GM12892 (cell line): ENCODE measurements at places on chromosomes 3 and 15.

GRCh38 chr15:66076591-66077319 lies 176.8 kb downstream of the MEGF11 start:
- no peak for DNase-seq

DNA sequence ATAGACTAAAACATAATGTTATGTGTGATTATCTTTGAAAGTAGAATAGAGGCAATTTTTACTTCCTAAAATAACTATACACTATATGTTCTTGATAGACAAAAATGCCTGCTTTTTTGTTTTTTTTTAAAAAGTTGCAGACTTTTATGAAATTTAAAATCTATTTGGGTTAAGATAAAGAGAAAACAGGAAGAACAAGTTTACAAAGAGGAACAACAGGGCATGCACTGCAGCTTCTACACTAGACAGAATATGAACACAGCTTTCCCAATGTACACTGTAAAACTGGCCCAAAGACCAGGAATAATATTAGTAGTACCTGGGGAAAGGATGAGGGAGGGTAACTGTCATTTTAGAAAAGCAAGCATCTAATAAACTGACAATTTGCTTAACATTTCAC lies 53.7 kb downstream of the NR1I2 start:
- DNase-seq: no peak

- DNase-seq: no peak
Measured at GRCh38 chr3:24451461-24452099, 43.1 kb downstream of the THRB start.

DNA sequence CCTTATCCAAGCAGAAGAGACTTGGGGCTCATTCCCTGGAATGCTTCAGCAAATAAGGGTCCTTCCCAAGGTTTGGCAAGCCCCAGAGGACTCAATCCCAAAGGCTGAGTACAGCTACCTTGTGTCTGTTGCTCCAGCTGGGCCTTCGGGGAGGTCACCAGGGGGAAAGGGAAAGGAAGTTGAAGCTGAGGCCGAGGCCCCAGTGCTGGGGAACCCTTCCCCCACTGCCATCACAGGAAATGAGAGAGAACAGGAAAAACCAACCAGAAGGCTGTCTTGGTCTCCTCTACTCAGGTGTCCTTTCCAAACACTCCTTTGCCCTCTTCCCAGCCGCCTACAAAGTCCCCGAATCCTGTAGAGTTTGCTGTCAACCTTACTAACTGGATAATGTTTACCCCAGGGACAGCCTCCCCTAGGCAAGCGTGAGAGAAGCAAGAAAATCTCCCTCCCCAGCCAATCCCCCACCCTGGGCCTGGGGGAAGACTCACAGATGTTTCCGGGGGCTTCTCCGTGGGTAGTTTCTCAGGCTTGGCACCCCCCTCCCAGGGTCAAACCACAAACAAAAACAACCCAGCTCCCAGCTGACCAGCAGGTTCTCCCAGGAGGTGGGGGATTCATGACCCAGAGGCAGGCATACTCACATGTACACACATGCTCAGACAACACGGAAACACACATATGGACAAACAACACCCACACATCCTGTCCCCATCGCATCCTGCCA lies 5.5 kb downstream of the CSRNP1 start:
- DNase-seq: no peak

DNA sequence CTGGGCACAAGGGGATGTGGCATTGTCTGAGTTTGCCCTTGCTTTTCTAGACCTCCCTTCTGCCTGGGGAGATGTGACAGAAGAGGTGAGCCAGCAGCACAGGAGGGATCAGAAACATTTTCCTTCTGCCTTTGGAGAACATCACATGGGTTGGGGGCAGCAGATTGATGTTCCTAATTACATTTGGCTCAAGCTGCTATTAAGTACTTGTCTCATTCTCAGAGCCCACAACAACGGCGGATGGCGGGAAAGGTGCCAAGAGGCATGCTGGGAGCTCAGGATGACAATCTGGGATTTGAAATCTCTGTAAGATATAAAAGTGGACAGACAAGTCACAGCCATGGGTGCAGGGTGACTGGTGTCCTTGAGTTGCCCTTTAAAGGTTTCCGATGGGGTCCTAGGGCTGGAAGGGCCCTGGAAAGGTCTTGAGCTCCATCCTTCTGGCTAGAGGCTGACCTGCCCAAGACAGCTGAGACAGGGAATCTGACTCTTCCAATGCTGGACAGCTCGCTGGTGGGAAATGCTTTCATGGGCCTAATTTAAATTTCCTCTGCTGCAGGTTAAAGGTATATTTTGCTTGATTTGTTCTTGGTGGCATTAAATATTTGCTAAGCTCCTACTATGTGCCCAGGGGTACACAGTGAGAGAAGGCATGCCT lies 2.4 kb upstream of the CORO2B start:
- no peak for DNase-seq

- DNase-seq: no peak
Measured at GRCh38 chr15:83764201-83764838, 110.4 kb downstream of the ADAMTSL3 start.

- DNase-seq: no peak
Measured at GRCh38 chr15:69554279-69554961, 101.8 kb downstream of the RPLP1 start.

DNA sequence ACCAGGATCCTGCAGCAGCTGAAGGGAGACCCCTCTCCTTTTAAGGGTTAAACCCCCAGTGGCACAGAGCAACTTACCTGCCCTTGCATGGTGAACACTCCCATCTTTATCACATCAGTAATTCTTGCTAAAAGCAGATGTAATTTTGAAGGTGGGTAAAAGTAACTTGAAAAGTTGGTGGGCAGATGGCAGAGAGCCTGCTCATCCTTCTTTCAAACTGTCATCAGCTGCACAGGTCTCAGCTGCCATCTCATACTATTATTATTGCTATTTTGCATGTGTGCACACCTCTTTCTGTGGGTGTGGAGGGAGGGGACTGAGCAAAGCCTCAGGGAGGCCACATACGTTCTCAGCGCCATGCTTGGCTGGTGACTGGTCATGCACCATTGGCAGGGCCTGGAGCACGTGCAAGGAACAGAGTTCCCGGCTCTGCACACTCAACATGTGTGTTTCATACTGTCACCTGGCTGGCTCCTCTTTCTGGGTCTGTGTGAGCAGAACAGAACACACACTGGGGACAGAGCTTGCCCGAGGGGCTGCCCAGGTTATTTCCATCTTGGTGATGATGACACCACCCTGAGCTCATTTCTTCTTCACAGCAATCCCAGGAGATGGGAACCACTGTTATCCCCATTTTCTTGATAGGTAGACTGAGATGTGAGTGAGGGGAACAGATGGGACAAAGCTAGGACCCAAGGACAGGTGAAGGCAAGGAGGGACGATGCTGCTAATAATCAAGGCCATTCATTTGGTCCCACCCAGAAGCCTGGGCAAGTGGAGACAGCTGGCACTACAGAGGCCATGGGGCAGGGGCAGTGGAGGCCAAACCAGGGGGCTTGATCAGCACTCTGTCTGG lies 95.8 kb upstream of the KLF13 start:
- peak; percentile 59 for DNase-seq

GRCh38 chr3:107523289-107523538 lies 452 bp downstream of the BBX start:
- DNase-seq: no peak

DNA sequence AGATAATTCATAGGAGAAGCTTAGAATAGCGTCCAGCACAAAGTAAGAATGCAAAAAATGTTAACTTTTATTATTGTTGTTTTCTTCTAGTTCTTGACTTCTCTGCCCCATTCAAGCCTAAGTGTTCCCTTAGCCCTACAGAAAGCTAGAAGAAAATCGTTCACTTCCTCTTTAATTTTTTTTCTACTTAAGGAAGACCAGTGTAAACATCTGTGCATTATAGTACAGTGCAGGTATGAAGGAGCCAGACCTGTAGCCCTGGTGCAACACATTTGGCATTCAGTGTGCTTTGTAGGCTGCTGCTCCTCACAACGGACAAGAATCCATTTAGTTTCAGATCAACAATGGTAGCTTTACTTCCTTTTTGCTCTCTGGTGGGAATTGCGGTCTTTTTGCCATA lies 127.8 kb upstream of the SLC7A14 start:
- no peak for DNase-seq

GRCh38 chr15:57033715-57034439 lies 115.4 kb downstream of the TCF12 start:
- no peak for DNase-seq

DNA sequence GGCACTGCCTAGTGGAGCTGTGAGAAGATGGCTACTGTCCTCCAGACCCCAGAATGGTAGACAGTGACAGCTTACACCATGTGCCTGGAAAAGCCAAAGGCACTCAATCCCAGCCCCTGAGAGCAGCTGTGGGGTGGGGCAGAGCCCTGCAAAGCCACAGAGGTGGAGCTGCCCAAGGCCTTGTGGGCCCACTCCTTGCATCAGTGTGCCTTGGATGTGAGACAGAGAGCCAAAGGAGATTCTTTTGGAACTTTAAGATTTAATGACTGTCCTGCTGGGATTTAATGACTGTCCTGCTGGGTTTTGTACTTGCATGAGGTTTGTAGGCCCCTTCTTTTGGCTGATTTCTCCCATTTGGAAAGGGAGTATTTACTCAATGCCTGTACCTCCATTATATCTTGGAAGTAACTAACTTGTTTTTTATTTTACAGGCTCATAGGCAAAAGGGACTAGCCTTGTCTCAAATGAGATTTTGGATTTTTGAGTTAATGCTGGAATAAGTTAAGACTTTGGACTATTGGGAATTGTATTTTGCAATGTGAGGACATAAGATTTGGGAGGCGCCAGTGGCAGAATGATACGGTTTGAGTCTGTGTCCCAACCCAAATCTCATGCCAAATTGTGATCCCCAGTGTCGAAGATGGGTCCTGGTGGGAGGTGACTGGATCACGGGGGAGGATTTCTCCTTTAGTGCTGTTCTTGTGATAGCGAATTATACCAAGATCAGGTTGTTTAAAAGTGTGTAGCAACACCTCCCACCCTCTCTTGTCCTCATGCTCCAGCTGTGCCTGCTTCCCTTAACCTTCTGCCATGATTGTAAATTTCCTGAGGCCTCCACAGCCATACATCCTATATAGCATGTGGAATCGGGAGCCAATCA lies 80.4 kb downstream of the MYO5A start:
- DNase-seq: no peak

- no peak for DNase-seq
Measured at GRCh38 chr3:5110337-5110736, 11.8 kb upstream of the ARL8B start.

- DNase-seq: no peak
Measured at GRCh38 chr3:177055605-177056571, 141.4 kb downstream of the TBL1XR1 start.

GRCh38 chr15:55993804-55994560 lies 570 bp upstream of the NEDD4 start:
- DNase-seq: peak; percentile 9

DNA sequence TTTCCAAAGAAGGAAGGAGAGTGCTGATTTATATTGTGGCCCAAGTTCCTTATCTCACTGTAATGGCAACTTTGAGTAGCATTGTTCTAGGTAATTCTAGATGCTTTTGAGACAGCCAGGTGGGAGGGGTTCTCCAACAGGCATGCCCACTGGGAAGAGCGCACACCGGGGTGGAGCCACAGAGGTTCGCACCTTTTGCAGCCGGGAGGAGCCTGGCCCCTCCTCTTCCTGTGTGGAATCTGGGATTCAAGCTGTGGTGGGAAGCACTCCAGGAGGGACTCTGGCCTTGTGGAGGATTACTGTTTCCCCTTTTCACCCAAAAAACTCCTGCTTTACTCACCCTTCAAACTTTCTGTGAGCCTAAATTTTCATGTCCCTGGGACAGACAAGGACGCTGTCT lies 53.1 kb downstream of the CFAP20DC start:
- no peak for DNase-seq

- DNase-seq: no peak
Measured at GRCh38 chr3:27723001-27723445, 900 bp upstream of the EOMES start.

DNA sequence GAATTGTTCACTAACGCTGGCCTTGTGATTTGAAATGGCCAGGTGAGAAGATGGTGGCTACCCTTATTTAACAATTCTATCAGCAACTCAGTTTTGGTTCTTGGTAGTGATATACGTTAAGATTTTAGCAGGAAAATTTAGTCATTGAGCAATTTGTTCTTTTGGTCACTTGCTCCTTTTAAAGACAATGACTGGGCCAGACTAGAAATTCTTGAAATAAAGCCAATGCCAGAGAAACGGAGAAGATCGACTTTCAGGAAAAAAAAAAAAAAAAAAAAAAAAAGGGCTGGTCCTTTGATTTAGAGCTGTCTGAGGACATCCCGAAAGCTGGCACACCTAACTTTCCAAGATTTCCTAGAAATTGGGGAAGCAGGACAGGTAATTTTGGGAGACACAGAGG lies 178.5 kb downstream of the FNDC3B start:
- DNase-seq: no peak

GRCh38 chr3:15637131-15637951 lies 35.8 kb downstream of the BTD start:
- DNase-seq: no peak

GRCh38 chr3:148343416-148343815 lies 354.3 kb upstream of the AGTR1 start:
- DNase-seq: no peak

DNA sequence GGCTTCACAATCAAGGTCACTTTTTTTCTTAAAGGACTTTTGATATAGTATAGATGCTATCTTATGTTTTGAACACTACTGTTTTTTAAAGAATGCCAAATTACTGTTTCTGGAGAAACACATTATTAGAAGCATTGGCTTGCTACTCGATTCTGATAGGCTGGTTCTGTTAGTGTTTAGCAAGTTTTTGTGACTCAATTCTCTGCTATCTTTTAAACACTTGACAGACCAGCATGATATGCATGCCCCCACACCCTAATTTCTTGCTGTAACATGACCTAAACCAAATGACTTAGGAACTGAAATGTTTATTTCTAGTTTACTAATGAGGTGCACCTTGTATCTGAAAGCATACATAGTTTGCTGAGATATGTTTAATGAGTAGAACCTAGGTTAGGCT lies 5.5 kb upstream of the IL20RB start:
- DNase-seq: no peak

- DNase-seq: no peak
Measured at GRCh38 chr3:148852271-148852992, 12.7 kb upstream of the CPA3 start.

GRCh38 chr15:28219116-28219515 lies 102.9 kb downstream of the HERC2 start:
- DNase-seq: no peak

- DNase-seq: no peak
Measured at GRCh38 chr15:39330061-39330460, 250.8 kb upstream of the THBS1 start.

DNA sequence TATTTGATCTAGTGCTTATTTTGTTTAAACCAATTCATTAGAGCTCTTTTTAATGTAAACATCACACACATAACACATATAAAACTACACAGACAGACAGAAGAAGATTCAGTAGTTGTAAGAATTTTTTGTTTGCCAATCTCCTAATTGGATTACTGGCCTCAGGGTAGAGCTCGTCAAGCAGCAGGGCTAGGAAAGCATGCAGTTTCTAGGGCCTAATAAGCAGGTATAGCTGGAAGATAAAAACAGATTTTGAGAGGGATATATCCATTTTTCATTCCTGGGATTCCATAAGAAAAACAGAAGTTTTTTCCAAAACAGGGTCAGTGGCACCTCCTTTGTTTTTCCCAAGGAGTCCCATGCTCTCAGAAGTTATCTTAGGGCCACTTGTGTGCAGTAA lies 265.2 kb upstream of the SGO1 start:
- no peak for DNase-seq

- DNase-seq: no peak
Measured at GRCh38 chr15:60656481-60656880, 177.5 kb upstream of the ICE2 start.
